ENCODE measurements at places on chromosomes 11 and 22. TPM values are rescaled to one million over a fixed set of nuclear protein-coding genes. Genes with fewer than 3 reads are reported as not detected.

The TMPRSS5 gene
- total RNA-seq: 9.6 TPM

The ELFN2 gene
- not detected for total RNA-seq

The E2F8 gene
- 0.73 TPM for total RNA-seq

The MYEOV gene
- total RNA-seq: not detected

The TIMM10 gene
- total RNA-seq: 64.6 TPM

The SLC22A6 gene
- total RNA-seq: not detected

The MS4A3 gene
- total RNA-seq: not detected

The MFRP gene
- total RNA-seq: not detected

The TRMT2A gene
- total RNA-seq: 50.0 TPM

The OR10A2 gene
- not detected for total RNA-seq

The PRG2 gene
- 0.69 TPM for total RNA-seq

The KRTAP5-10 gene
- not detected for total RNA-seq

The DGAT2 gene
- 2.4 TPM for total RNA-seq

The RFPL2 gene
- total RNA-seq: 11.3 TPM

The PPFIA1 gene
- 93.0 TPM for total RNA-seq

The CYP2D6 gene
- 0.46 TPM for total RNA-seq

The ATP5MG gene
- 42.9 TPM for total RNA-seq

The RAB39A gene
- total RNA-seq: 0.73 TPM

All from melanocyte of skin (primary cell).